ENCODE measurements at places on chromosomes 7 and 10.

DNA sequence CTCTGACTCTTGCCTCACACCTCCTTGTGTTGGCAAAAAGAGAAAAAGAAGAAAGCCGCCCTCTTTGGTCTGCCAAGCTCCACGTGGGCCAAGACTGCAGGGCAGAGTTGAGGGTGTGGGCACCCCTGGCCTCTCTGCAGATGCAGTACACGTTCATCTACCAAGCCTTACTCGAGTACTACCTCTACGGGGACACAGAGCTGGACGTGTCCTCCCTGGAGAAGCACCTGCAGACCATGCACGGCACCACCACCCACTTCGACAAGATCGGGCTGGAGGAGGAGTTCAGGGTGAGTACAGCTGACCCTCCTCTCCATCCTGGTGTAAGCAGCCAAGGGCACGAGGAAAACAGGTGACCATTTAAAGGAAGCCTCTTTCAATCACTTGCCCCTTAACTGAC lies 56.1 kb downstream of the MKI67 start:
- no peak for DNase-seq

- peak; percentile 91 for DNase-seq
These were observed 9.9 kb downstream of the TTYH3 start for GRCh38 chr7:2641406-2642393.

DNA sequence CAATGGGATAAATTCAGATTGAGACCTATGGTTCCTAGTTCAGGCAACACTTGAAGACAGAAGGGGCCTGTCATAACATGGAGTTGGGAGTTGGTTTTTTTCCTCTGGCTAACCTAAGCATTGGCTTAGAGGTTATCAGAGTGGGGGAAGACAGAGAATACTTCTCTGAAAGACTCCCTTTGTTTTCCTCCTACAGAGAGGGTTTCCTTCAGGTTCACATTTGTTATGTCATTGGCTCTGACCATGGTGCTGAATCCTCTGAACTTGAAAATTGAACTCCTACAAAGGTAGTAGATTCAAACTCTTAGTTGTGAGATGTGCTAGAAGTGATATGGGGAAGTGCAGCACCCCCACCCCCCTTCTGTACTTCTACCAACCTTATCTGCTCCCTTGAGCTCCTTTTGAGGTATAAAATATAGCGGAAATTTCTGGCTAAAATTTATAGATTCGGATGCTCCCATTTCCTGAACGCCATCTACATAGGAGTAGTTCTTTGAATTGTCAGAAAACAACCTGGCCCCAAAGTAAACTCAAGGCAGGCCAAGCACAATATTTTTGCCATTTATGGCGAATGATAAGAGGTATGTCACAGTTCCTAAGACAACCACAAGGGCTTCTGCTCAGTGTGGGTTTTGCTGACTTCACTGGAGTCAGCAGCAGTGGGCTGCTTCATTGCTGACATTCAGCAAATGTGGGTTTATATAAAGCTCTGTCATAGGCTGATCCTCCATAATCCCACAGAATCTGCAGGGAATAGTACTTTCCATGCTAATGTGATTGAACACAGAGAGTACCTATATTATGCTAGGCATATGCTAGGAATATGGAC lies 131.6 kb upstream of the KLF14 start:
- no peak for DNase-seq

DNA sequence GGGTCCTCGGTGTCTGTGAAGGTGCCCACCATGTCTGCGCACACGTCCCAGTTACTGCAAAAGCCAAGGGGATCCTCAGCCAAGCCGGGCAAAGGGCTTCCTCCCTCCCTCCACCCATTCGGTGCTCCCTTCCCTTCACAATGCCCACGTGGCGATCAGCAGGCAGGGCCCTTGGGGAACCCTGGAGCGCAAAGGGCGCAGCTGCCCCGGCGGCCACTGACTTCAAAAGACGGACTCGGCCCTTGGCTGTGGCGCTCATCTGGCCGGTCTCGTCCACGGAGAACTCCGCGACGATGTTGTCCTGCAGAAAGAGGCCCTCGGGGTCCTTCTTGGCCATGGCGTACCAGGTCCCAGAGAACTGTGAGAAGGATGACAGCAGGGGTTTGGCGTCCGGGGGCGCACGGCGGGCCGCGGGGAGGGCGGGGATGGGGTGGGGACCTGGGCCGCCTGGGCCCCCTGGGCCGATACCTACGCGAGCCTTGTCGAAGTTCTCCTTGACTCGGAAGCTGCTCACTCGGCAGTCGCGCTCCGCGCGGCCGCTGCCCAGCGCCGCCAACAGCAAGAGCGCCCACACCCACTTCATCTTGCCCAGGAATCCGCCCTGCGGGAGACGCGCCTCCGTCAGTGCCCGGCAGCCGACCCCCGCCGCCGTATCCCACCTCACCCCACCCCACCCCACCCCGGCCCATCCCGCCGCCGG lies 439 bp downstream of the RBP4 start:
- DNase-seq: peak; percentile 63

DNA sequence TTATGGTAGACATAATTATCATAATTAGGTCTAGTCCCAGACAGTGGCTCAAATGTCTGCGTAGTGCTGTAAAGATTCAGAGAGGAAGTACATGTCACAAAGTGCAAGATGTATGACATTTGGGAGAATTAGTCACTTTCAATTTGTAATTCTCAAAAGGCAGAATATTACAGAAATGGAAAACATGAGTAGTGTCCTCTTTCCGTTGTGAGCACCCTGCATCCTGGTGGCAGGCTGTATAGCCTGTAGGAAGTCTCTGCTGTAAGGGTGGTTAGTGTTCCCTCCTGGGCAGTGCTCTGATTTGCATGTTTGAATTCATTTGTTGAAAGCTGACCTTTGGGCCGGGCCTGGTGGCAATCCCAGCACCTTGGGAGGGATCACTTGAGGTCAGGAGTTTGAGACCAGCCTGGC lies 17.0 kb downstream of the CDK14 start:
- DNase-seq: peak; percentile 17

DNA sequence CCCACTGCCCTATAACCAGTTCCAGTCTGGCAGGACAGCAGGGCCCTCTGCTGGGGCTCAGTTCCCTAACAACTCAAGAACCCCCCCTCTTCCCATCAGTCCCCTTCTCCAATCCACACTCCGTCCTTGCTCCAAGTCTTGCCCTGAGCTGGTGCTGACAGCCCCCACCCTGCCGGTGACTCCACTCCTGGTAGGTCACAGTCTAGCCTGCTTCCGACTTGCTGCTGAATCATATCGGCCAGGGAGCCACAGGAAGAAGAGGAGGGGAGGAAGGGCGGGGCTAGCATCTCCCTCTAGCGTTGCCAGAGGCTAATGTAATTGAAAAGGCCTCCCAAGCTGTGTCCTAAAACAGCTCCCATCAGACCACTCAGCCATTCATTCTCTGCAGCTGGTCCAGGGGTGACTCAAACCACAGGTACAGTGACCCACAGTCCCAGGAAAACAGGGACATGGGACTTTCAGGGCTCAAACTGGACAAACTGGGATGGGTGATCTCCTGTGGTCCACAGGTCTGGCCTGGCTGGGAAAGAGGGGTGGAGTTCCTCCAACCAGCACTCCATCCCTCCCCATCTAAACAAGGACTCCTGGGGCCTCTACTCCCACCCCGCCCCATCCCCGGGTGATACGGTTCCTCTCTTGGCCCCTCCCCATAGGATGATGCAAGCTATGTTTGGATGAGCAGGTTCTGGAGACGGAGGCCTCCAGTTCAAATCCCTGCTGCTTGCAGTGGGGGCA lies 158.8 kb downstream of the SH3PXD2A start:
- peak; percentile 95 for DNase-seq

GRCh38 chr10:60203993-60204618 lies 185.6 kb downstream of the ANK3 start:
- DNase-seq: peak; percentile 45

GRCh38 chr7:27235387-27236311 lies 7.0 kb upstream of the EVX1 start:
- DNase-seq: peak; percentile 75

DNA sequence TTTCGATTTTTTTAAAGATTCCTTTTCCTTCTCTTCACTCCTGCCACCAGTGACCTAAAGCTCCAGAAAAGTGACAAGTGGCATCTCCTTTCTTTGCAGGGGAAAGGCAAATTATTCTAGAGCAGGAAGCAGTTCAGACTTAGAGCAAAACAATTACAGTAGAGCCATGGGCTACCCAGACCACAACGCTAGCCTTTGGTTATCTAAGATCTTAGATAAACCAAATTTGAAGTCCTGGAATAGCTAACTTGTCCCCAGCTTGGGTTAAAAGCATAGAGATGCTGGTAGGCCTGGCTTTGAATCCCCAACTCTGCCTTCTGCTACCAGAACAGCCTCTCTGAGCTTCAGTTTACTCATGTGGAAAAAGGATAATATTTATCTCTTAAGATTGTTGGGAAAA lies 38.4 kb downstream of the LGI1 start:
- no peak for DNase-seq

DNA sequence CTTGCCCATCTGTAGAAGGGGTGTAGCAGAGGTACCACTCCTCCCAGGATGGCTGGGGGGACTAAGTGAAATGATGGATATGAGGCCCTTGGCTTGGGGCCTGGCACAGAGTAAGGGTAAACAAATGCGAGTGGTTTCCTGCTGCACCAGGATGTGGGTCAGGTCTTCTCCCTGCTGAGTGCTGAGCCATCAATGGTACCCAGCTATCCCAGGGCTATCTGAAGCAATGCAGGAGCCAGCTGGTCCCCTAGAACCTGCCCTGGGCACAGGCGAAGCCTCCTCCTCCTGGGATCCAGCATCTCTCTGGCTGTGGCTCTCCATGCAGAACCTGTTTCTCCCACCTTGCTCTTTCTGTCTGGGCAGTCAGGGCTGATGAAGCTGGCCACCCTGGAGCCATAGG lies 20.9 kb upstream of the GOLGA7B start:
- DNase-seq: no peak

DNA sequence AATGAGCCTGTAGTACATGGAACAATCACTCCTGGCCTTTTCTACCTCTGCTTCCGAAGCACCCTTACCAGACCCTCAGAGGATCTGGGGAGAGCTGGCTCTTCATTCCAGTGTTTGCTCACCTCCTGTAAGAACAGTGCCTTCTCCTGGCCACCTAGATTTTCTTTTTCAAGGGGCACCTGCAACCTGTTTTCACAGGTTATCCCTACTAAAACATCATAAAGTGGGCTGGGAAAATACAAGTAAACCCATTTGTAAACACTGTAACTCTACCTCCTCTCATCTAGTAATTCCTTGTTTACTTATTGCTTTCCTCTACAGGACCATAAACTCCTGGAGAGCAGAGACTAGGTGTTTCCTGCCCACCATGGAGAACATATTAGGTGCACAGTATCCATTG lies 1.1 kb downstream of the PIK3AP1 start:
- no peak for DNase-seq

DNA sequence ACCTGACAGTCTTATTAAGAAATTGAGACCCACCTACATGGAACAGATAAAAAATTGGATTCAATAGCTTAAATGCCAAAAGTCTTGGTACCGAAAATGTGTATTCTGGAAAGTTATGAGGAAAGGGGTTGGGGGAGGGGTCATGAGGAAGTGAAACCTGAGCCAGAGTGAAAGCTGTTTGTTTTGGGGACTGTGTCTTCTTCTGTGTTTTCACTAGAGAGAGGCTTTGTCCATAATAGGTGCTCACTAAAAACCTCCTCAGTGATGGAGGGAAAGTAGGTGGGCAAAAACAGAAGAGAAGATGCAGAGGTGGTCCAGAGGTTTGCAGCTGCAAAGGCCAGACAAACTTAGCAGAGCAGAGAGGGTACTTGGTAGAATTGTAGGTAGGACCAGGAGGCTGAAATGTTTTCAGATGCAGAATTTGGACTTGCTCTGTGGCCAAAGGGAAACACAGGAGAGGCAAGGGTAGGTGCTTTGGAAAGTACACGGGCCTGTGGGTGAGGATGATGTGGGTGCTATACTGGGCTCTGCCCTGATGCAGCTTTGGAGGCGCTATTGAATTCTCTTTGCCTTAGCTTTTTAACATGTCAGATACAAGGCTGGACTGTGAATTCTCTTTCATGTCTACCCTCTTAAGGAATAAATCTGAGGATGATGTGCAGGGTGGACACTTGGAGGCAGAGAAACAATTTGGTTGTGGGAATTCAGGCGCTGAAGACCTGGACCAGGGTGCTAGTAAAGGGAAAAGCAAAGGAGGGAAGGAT lies 254.6 kb downstream of the PTEN start:
- DNase-seq: no peak

DNA sequence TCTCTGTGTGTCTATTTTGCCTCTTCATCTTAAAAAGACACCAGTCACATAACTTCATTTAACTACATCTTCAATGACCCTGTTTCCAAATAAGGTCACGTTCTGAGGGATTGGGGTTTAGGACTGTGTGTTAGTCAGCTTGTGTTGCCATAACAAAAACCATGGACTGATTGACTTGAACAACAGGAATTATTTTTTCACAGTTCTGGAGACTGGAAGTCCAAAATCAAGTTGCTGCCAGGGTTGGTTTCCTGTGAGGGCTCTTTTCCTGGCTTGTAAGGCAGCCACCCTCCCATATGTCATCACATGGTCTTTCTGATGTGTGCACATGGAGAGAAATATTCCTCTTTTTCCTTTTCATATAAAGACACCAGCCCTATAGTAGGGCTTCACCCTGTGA lies 55.3 kb downstream of the REEP3 start:
- DNase-seq: no peak

DNA sequence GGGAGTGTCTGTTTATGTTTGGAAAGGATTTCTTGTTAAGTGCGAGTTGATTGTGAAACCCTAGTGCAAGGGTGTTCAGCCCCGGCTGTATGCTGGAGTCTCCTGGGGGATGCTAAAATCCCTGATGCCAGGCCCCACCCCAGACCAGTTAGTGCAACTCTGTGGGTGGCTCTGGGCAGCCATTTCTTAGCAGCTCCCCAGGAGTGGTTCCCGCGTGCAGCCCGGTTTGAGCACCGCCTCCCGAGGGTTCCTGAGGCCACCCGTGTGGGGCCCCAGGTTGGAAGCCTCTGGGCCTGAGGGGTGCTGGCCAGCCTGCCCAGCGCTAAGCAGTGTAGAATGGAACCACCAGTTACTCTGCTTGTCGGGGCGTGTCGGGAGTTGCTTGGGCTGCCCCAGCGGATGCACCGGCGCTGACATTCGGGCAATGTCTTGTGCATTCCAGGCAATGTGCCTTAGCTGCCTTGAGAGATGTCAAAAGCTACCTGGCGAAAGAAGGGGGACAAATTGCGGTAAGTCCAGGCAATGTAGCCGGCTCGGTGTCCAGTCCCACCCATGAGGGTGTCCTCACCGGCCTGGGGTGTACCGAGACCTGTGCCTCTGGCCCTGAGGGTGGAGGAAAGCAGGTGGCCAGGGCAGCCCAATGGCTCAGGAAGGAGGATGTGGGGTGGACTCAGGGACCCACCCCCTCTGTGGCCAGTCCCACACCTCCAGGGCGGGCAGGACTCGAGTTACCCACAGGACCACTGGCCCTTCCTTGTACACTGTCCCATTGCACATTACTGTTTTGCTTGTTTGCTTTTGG lies 13.2 kb downstream of the PFKFB3 start:
- DNase-seq: no peak

- DNase-seq: peak; percentile 85
These were observed 303.5 kb upstream of the SMIM30 start for GRCh38 chr7:113421696-113422330.

GRCh38 chr10:120131183-120131582 lies 238.7 kb downstream of the SEC23IP start:
- peak; percentile 13 for DNase-seq

GRCh38 chr7:34015651-34016050 lies 110.3 kb downstream of the BMPER start:
- DNase-seq: no peak

- no peak for DNase-seq
These were observed 11.7 kb upstream of the ZNF716 start for GRCh38 chr7:57438244-57438643.

GRCh38 chr10:9596368-9596920 lies 1421.2 kb upstream of the CELF2 start:
- peak; percentile 42 for DNase-seq

All from AG20443 (cell line).